ENCODE measurements at places on chromosomes 7 and 10.

DNA sequence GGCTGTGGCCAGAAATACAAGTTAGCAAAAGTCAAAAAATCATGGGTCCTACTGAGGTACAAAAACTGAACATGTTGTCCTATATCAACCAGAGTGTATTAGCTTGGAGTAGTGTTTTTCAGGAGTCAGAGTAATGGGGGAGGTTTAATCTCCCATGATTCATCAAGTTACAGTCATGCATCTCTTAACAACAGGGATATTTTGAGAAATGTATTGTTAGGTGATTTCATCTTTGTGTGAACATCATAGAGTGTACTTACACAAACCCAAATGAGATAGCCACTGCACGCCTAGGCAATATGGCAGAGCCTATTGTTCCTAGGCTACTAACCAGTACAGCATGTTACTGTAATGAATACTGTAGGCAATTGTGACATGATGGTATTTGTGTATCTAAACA, 14.9 kb upstream of the TES start:
- no peak for DNase-seq

DNA sequence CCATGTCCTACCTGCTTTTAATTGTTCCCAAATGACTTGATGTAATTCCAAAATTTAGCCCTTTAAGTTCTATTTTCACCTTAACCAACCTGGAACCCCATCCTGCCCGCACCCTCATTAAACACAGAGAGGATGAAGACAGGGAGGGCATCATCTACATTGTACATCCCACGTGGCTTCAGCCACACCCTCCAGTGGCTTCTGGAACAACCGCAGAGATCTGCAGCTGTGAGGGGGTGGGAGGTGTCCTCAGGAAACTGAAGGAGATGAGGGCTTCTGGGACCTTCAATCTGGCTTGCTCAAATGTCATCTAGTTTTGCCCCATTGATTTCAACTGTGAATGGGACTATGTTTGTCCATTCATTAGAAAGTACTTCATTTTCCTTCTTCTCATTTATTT, 39.0 kb downstream of the AKR1B1 start:
- DNase-seq: no peak

DNA sequence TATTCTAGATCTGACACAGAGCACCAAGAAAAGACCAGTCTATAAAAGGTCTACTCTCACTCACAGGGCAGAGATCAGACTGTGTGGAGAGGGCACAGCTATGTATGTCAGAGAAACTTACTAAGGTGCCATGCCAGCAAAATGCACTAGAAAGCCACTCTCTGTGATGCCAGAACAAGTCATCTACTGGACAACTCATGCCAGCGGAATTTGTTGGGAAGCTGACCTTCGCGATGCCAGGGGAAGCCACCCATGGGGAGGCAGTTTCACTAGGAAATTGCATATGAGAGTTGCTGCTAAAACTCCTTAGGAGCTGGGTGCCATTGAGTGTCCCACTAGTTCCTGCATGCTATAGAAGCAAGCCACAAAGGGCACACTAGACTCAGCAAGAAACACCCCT, 58.5 kb downstream of the MICU1 start:
- no peak for DNase-seq

DNA sequence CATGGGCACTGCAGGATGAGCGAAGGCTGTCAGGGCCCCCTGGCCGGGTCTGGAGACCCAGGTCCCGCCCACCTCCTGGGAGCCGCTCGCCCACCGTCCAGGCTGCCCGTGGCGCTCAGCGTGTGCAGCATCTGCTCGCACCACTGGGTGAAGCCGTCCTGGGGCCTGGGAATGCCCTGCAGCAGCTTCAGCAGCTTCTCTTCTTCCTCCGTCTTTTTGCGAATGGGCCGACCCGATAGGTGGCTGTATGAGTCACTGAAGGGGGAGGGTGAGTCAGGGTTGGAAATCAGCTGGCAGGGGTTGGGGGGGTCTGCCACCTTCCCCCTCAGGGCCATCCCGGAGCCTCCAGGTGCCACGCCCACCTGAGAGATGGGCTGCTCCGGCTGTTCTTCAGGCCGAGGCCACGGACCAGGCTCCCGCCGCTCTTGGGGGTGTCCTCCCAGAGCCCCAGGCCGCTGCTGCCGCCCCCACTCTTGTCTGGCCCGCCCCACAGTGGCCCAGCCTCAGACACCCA, 8.7 kb downstream of the GNB2 start:
- no peak for DNase-seq

DNA sequence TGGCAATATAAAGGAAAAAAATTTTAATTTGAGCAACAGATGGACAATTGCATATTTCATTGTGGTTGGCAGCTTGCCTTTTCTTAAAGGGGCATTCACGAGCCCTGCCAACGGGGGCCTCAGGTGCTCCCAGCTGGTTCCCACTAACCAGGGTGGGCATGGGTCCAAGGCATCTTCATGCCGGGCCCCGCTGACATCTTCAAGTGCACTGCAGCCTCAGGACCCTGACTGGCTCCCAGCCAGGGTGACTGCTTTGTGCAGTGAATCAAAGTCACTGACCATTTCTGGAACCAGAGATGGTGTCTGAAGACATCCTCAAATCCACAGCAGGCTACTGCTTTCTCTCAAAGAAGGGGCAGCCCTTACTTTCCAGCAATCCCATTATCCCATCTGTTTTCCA, 275.2 kb upstream of the MGMT start:
- DNase-seq: no peak

DNA sequence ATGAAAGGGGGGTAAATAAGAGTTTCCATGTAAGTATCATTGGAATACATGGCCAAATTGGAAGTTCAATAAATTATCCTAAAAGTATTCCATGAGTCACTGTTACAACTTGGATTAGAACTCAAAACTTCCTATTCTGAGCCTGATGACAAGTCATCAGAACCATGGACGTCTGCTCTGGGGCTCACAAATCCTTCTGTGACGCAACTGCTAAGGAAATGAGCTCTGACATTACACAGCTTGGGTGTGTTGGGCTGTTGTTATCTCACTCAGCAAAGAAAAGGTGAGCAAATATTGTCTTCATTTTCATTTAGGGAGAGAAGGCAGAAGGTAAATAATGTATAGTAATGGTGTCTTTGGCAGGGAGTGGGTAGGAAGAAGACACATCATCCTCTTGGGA, 214.8 kb upstream of the ADO start:
- DNase-seq: no peak

- no peak for DNase-seq
Observed at GRCh38 chr10:63503395-63503794, 17.8 kb upstream of the REEP3 start.

GRCh38 chr7:83921941-83922607, 272.5 kb downstream of the SEMA3A start:
- DNase-seq: no peak

DNA sequence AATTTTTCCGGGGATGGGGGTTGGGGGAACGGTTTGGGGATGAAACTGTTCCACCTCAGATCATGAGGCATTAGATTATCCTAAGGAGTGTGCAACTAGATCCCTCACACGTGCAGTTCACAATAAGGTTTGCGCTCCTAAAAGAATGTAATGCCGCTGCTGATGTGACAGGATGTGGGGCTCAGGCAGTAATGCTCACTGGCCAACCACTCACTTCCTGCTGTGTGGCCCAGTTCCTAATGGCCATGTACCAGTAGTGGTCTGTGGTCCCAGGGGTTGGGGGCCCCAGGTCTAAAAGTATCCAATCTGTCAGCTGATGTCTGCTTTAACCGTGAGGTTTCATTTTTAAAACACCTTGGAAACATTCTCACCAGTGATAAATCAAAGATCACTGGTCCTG, 2.2 kb downstream of the STN1 start:
- peak; percentile 31 for DNase-seq

GRCh38 chr7:67896721-67897120, 900.1 kb downstream of the TYW1 start:
- no peak for DNase-seq

- no peak for DNase-seq
Observed at GRCh38 chr10:119439922-119440321, 102.6 kb downstream of the RGS10 start.

DNA sequence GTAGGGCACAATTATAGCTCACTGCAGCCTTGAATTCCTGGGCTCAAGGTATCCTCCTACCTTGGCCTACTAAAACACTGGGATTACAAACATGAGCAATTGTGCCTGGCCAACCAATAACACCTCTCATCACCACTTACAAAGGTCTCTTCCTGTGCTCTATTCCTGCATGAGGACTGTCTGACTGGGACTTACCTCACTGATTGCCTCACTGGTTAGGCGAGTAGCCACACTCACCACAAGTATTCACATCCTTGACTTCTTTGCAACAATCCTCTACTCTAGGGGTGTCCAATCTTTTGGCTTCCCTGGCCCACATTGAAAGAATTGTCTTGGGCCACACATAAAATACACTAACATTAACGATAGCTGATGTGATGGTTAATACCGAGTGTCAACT, 22.6 kb upstream of the PDIA4 start:
- no peak for DNase-seq

All from GM20000 (cell line).